ENCODE measurements at places on chromosomes 3 and 15. TPM values are rescaled to one million over a fixed set of nuclear protein-coding genes. Genes with fewer than 3 reads are reported as not detected.
A peak's percentile ranks its signal among the peaks of the same experiment; 100 is the strongest.

LRRC31 gene
- not detected for total RNA-seq

DNA sequence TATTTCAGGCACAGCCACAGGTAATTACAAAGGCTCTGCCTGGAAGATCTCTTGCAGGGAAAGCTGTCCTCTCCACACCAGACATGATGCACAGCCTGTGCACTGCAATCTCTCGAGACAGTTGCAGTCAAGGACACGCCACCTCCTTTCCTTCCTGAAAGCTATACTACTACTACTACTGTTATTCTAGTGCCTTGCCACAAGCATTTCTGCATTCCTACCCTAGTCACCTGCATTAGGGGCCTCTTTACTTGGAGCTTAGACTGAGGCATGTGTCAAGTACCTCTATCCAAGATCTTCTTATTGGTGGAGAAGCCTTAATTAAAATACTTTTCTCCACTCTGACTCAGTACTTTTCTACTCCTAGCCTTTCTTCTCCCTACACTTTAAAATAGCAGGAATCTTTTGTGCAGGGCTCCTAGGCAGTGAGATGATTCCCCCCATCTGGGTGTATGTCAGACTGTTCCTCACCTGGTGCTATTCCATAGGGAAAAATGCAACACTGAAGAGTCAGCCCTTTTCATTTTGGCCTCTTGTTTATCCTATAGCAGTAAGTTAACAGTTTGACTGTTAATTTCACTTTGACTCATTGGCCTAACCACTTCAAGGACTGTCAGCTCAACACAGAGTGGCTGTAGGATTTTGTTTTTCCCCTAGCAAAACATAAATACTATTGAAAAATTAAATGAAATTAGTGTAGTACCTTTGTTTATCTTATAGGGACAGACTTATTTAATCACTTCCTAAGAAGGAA, 78.9 kb downstream of the ESYT3 start:
- H3K27me3 ChIP-seq: no peaks in the 10 kb centered on the region
- H3K4me1 ChIP-seq: no peaks in the 10 kb centered on the region
- DNase-seq: no peak
- H3K4me3 ChIP-seq: no peak overlapping the region
- H3K36me3 ChIP-seq: no peaks in the 10 kb centered on the region

- H3K4me3 ChIP-seq: no peak overlapping the region
- H3K27me3 ChIP-seq: no peaks in the 10 kb centered on the region
- DNase-seq: no peak
- no peaks in the 10 kb centered on the region for H3K4me1 ChIP-seq
Observed at GRCh38 chr15:58536414-58536813, 104.6 kb downstream of the LIPC start.

- H3K36me3 ChIP-seq: no peaks in the 10 kb centered on the region
- no peaks in the 10 kb centered on the region for H3K27me3 ChIP-seq
- H3K4me1 ChIP-seq: peaks cover 9% of the 10 kb centered on the region
- peak overlapping the region; percentile 74 for H3K27ac ChIP-seq
- no peak for DNase-seq
Observed at GRCh38 chr3:11641683-11642430, 1.9 kb downstream of the VGLL4 start.

SIDT1 gene
- total RNA-seq: not detected

CIAO2A gene
- total RNA-seq: 69.3 TPM

PIGZ gene
- total RNA-seq: 1.4 TPM

GRCh38 chr3:13008155-13008995, 64.9 kb downstream of the IQSEC1 start:
- no peak for DNase-seq
- H3K36me3 ChIP-seq: no peaks in the 10 kb centered on the region
- no peak overlapping the region for H3K4me3 ChIP-seq
- H3K27ac ChIP-seq: no peak overlapping the region

GRCh38 chr3:116453666-116454346, 8.5 kb upstream of the LSAMP start:
- H3K36me3 ChIP-seq: no peaks in the 10 kb centered on the region
- no peak for DNase-seq
- H3K27me3 ChIP-seq: no peaks in the 10 kb centered on the region
- H3K4me1 ChIP-seq: no peaks in the 10 kb centered on the region
- no peak overlapping the region for H3K27ac ChIP-seq
- H3K4me3 ChIP-seq: no peak overlapping the region

- H3K4me3 ChIP-seq: peak within 1 kb of the TSS; percentile 57
- H3K27me3 ChIP-seq: peaks cover 17% of the 10 kb centered on the region
- H3K36me3 ChIP-seq: no peaks in the 10 kb centered on the region
Observed at GRCh38 chr3:49553692-49554632, at the start of gene BSN. Gene BSN, plus strand, starts transcription at chr3:49554477. Its CDS starts 126 bp downstream, at chr3:49554603.

GPR171 gene
- total RNA-seq: not detected

MAGI1 gene
- 38.6 TPM for total RNA-seq

DNA sequence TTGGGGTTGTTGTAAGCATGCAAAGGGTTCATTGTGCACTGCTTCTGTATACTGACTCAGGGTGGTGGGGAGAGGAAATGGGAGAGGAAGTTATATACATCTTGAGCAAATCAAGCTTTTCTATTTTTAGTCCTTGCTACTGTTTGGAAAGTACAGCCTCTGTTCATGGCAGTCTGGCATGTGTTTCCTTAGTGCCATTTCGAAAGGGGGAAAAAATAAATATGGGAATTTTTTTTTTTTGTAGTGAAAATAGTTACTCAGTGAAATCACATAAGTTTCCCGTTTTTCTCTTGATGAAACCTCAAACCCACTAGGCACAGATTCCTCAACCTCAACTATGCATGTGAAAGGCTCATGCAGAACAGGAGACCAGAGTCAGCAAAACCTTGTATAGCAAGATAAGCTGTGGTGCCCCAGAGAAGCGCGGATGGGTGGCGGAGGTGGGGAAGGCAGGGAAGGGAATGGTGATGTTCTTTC, 353.3 kb downstream of the LPP start:
- H3K4me1 ChIP-seq: no peaks in the 10 kb centered on the region
- no peak overlapping the region for H3K27ac ChIP-seq
- H3K4me3 ChIP-seq: no peak overlapping the region
- DNase-seq: no peak
- H3K36me3 ChIP-seq: no peaks in the 10 kb centered on the region

RARRES1 gene
- 0.20 TPM for total RNA-seq

APOD gene
- total RNA-seq: 0.76 TPM

DNA sequence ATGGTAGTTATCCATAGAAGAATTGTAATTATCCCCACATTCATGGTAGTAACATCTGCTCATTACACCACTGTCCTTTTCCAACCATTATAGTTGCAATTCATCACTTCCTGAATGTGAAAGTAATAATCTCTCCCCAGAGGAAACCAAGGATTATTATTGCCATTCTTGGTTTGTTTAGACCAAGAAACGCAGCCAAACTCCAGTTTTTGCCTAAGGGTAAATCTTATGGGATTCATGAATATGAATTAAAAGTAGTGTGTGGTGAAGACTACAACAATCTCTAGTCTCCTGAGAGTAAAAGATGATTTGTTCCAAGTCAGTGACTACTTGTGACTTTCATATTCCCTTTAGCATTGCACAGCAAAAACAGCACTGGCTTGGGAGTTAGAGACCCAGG, 45.7 kb upstream of the ABI3BP start:
- no peaks in the 10 kb centered on the region for H3K36me3 ChIP-seq
- peaks cover 16% of the 10 kb centered on the region for H3K4me1 ChIP-seq
- no peaks in the 10 kb centered on the region for H3K27me3 ChIP-seq
- no peak overlapping the region for H3K27ac ChIP-seq
- H3K4me3 ChIP-seq: no peak overlapping the region
